ENCODE measurements at places on chromosomes 16 and 17. TPM values are rescaled to one million over a fixed set of nuclear protein-coding genes. Genes with fewer than 3 reads are reported as not detected.

DNA sequence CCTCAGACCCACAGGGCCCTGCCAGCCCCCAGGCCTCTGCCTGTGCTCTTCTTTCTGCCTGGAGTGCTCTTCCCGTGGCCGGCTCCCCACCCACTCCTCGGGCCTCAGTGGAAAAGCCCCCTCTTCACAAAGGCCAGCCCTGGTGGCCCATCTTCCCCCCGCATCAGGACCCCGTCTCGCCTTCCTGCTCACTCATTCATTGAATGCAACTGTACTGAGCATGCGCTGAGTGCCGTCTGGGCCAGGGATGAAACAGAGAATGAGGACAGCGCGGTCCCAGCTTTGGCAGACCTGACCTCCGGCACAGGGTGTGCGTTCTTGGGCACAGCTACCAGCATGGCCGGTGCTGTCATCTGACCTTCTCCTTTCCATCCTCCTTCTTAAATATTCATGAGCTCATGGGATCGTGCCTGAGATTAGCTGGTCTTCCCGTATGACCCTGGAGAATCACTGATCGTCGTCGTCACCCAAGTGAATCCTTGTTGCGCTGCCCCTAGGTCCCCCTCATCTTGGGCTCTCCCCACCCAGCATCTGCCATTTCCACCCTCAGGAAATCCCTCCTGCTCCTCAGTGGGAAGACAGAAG is 16.4 kb upstream of the OSGIN1 start:
- no peaks in the 10 kb centered on the region for H3K27me3 ChIP-seq
- H3K4me3 ChIP-seq, result no peak overlapping the region
- H3K4me1 ChIP-seq, result peaks cover 5% of the 10 kb centered on the region
- H3K27ac ChIP-seq, result no peak overlapping the region
- no peak for DNase-seq

DNA sequence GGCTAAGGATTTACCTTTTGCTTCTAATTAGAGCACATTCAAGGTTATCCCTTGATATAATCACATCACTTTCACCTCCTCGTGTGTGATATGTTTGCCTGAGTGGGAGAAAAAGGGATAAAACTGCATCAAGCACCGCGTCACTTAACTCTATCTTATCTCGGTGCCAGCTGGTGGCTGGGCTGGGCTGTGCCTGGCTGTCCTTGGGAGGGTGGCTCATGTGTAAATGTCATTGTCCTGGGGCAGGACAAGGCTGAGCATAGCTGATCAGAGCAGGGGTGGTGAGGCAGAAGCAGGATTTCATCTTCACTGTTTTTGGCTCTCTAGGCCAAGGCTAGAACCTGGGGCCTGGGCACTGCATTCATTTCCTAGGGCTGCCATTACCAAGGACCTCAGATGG is 105.3 kb downstream of the RAP1GAP2 start:
- no peaks in the 10 kb centered on the region for H3K27me3 ChIP-seq
- H3K4me3 ChIP-seq, result no peak overlapping the region
- peak overlapping the region; percentile 52 for H3K27ac ChIP-seq
- peaks cover 30% of the 10 kb centered on the region for H3K4me1 ChIP-seq

GRCh38 chr17:35797370-35797769 is 1.9 kb upstream of the MMP28 start:
- peaks cover 36% of the 10 kb centered on the region for H3K4me1 ChIP-seq
- H3K27me3 ChIP-seq, result peaks cover 10% of the 10 kb centered on the region
- no peak overlapping the region for H3K4me3 ChIP-seq

- no peak overlapping the region for H3K4me3 ChIP-seq
- peak overlapping the region; percentile 2 for H3K27ac ChIP-seq
- H3K4me1 ChIP-seq, result peaks cover 29% of the 10 kb centered on the region
- H3K27me3 ChIP-seq, result no peaks in the 10 kb centered on the region
- peak; percentile 53 for DNase-seq
These were observed 154.0 kb downstream of the ZNF423 start for GRCh38 chr16:49701789-49702494.

DNA sequence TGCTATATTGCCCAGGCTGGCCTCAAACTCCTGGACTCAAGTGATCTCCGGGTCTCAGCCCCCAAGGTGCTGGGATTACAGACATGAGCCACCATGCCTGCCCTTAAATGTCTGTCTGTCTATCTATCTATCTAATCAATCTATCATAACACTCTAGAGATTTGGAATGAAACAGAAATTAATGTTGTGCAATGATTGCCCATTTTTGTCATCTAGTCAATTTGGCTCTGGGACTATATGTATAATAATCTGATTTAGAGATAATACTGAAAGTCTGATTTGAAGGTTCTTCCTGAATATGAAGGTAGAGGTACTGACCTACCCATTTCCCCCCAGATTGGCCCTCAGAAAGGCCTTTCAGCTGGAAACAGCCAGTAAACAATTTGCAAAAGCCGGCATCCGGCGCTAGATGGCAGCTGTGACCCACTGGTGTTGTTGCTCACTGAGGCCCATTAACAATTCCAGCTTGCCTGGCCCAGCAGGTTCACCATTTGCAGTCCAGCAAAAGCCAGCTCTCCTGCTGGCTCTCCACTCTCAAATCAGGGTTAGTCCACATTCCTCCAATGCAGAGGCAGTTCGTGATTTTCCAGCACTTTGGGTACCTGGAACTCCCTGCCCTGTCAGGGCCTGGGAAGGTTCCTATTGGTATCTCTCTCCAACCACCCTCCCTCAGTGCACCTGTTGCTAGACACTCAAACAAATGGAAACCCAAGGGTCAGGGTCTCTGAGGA is 22.9 kb upstream of the C16orf87 start:
- H3K4me1 ChIP-seq, result no peaks in the 10 kb centered on the region
- H3K4me3 ChIP-seq, result no peak overlapping the region
- peak; percentile 74 for DNase-seq
- no peaks in the 10 kb centered on the region for H3K36me3 ChIP-seq

GRCh38 chr16:27844826-27845225 is 218.7 kb downstream of the GSG1L start:
- no peak for DNase-seq
- H3K27me3 ChIP-seq, result no peaks in the 10 kb centered on the region
- H3K36me3 ChIP-seq, result no peaks in the 10 kb centered on the region
- no peaks in the 10 kb centered on the region for H3K4me1 ChIP-seq

- H3K27ac ChIP-seq, result no peak overlapping the region
- DNase-seq, result peak; percentile 9
- H3K27me3 ChIP-seq, result no peaks in the 10 kb centered on the region
- H3K4me3 ChIP-seq, result no peak overlapping the region
These were observed 22.5 kb downstream of the CENPX start for GRCh38 chr17:81999976-82000802.

DNA sequence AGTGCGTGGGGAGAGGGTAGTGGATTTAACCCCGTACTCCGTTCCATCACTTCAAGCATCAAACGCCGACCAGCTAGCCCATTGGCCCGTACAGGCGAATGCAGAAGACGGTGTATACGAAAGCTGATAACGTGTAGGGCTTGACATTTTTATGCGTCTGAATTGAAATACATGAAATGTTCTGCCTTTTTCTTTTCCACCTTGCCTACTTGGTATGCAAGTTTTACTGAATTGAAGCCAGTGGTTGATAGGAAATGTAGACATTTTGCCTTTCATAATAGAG is 834 bp upstream of the STAT3 start:
- H3K36me3 ChIP-seq, result no peaks in the 10 kb centered on the region
- DNase-seq, result no peak
- H3K27ac ChIP-seq, result peak overlapping the region; percentile 89

DNA sequence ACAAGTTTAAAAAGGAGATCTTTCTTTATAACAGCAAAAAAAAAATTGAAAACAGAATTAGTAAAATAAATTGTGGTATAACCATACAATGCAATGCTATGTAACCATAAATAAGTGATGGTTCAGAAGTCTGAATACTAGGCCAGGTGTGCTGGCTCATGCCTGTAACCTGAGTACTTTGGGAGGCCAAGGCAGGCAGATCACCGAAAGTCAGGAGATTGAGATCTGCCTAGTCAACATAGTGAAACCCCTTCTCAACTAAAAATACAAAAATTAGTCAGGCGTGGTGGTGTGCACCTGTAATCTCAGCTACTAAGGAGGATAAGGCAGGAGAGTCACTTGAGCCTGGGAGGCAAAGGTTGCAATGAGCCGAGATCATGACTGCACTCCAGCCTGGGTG is 34.6 kb downstream of the CCT6B start:
- H3K27me3 ChIP-seq, result no peaks in the 10 kb centered on the region
- no peak overlapping the region for H3K27ac ChIP-seq
- H3K4me3 ChIP-seq, result no peak overlapping the region
- DNase-seq, result no peak

GRCh38 chr16:17215936-17216335 is 254.8 kb downstream of the XYLT1 start:
- H3K4me1 ChIP-seq, result peaks cover 4% of the 10 kb centered on the region
- no peak overlapping the region for H3K4me3 ChIP-seq
- no peak overlapping the region for H3K27ac ChIP-seq
- DNase-seq, result no peak
- no peaks in the 10 kb centered on the region for H3K36me3 ChIP-seq

DNA sequence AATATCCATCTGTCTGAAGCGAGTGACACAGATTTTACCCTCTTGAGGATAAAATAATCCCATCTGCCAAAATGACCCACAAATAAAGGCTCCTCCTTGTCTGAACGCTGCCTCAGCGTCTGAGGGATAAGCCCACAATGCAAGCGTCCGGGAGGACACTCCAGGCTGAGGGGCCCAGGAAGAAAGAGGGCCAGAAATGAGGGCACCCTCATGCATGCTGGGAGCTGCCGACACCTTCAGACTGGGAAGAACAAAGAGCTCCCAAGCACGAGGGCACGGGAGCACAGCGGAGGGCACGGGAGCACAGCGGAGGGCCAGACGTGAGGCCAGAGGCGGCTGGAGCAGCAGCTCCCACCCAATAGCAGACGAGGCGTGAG is 126.9 kb downstream of the ZNF778 start:
- H3K27me3 ChIP-seq, result no peaks in the 10 kb centered on the region
- no peak overlapping the region for H3K4me3 ChIP-seq
- no peak overlapping the region for H3K27ac ChIP-seq

DNA sequence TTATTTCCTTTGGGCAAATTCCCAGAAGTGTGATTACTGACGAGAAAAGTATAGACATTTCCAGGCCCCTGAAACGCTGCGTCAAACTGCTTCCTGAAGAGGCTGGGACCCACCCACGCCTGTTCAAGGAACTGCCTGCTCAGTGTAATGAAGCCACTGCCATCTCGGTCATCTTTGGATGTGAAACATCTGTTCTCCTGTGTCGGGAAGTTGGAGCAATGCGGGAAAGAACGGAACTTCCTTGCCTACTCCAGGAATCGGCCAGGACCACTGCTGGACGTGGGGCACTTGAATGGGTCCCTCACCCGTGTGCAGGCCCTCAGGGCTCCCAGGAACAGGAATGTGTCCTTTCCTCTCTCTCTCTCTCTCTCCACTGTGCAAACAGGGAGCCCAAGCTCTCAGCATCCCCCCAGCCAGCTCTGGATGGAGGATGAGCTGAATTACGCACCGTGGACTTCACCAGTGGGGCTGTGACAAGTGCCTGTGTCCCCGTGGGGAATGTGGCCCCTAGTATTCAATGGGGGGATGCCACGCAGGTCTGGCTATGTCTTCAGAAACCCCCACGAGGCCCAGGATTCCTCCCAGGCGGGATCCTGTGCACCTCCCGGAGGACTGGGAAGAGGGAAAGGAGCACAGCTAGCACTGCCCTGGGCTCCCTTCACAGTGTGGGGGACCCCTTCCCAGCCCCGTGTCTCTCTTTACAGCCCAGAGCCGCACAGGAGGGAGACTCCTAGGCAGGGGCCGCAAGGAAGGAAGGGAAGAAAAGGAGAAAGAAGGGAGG is 18.3 kb upstream of the LITAF start:
- DNase-seq, result peak; percentile 86
- peaks cover 12% of the 10 kb centered on the region for H3K4me1 ChIP-seq
- peak overlapping the region; percentile 76 for H3K27ac ChIP-seq
- H3K27me3 ChIP-seq, result peaks cover under 1% of the 10 kb centered on the region
- H3K36me3 ChIP-seq, result no peaks in the 10 kb centered on the region

DNA sequence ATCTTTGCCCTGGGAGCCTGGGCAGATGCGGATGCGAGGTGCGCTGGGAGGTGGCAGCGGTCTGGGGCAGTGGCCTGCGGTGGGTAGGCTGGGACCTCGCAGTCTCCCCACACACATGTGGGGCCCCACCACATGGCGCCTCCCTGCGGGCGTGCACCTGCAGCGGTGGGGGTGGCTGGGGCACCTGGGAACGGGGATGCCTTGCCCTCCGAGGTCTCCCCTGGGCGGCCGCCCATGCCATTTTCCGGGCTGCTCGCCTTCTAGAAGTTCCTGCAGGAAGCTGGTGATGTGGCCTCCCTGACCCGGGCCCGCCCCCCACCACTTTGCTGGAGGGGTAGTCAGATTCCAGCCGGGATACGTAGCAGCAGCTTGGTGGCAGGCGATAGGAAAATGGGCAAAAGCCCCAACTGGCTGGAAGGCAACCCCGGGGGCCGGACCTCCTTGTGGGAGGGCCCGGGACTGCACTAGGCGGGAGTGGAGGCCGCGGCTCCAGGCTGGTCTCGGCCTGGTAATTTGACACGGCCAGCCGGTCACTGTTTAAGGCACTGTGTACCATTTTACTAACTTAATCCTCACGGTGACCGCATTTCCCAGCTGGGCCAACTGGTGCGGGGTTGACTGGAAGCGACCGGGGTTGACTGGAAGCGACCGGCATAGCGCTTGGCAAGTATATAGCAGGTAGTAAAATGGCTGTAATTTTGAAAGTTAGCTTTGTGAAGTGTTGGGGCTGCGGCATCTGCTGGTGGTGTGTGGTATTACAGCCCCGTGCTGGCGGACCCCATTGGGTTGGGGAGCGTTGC is 38.5 kb downstream of the IGF2BP1 start:
- no peak overlapping the region for H3K27ac ChIP-seq
- H3K36me3 ChIP-seq, result no peaks in the 10 kb centered on the region
- peaks cover 4% of the 10 kb centered on the region for H3K4me1 ChIP-seq
- H3K4me3 ChIP-seq, result peak overlapping the region; percentile 27
- peak; percentile 13 for DNase-seq

DNA sequence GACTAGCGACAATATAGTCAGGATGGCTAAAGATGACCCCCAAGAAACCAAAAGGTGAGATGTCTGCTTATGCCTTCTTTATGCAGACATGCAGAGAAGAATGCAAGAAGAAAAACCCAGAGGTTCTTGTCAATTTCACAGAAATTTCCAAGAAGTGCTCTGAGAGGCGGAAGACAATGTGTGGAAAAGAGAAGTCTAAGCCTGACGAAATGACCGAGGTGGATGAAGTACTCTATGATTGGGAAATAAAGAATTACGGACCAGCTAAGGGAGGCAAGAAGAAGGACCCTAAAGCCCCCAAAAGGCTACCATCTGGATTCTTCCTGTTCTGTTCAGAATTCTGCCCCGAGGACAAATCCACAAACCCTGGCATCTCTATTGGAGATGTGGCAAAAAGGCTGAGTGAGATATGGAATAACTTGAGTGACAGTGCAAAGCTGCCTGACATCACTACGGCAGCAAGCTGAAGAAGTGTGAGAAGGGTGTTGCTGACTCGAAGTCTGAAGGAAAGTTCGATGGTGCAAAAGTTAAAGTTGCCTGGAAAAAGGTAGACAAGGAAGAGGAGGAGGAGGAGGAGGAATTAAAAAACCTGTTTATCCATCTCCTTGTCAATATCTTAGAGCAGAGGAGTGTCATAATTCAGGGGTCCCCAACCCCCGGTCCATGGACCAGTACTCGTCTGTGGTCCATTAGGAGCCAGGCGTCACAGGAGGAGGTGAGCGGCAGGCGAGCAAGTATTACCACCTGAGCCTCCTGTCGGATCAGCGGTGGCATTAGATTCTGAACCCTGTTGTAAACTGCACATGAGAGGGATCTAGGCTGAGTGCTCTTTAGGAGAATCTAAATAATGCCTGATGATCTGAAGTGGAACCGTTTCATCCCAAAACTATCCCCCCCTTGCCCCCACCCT is 25.1 kb upstream of the ADGRG1 start:
- H3K36me3 ChIP-seq, result no peaks in the 10 kb centered on the region
- no peak overlapping the region for H3K27ac ChIP-seq
- no peaks in the 10 kb centered on the region for H3K27me3 ChIP-seq
- no peak for DNase-seq
- H3K4me1 ChIP-seq, result no peaks in the 10 kb centered on the region

Gene CHST4
- total RNA-seq, result not detected

Measured in heart right ventricle (tissue), 16 donors.